Activated CD4-positive, alpha-beta T cell treated with anti-CD3 and anti-CD28 coated beads, Interleukin-2, amount 50 U/mL, for 24 hours (primary cell): ENCODE measurements at places on chromosomes 5 and 9.

- DNase-seq = no peak
Observed at GRCh38 chr9:23850690-23851629, 24.9 kb upstream of the ELAVL2 start.

DNA sequence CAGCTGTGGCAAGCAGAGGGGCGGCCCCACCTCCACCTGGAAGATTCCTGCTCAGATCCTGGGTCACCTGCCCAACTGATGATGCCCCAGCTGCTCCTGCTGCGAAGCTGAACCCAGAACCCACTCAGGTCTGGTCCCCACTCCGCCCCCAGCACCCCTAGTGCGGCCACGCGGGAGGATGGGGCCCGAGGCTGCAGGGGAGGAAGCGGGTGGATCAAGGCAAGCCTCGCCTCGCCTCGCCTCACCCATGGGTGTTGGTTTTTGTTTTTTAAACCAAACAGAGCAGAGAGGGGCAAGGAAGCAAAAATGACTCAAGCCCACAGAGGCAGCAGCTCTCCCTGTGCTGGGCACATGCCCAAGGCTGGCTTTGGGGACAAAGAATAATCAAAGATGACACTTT is 23.2 kb downstream of the ABO start:
- no peak for DNase-seq

DNA sequence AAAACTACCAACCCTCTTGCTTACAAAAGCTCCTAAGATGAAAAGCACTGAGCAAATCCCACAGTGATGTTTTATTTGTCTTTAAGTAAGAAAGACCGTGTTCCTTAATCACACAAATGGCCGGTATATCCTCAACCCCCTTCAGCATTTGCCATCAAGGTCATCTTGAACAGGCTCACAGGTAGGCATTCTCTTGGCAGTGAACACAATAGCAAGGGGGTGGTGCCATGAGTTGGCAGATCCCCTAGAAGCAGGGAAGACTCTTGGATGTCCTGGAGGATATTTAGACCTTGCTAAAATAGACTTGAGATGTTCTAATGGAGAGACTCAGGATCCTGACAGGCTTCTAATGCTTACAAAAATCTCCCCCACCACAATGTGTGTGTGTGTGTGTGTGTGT is 323.0 kb downstream of the SPOCK1 start:
- DNase-seq = no peak

DNA sequence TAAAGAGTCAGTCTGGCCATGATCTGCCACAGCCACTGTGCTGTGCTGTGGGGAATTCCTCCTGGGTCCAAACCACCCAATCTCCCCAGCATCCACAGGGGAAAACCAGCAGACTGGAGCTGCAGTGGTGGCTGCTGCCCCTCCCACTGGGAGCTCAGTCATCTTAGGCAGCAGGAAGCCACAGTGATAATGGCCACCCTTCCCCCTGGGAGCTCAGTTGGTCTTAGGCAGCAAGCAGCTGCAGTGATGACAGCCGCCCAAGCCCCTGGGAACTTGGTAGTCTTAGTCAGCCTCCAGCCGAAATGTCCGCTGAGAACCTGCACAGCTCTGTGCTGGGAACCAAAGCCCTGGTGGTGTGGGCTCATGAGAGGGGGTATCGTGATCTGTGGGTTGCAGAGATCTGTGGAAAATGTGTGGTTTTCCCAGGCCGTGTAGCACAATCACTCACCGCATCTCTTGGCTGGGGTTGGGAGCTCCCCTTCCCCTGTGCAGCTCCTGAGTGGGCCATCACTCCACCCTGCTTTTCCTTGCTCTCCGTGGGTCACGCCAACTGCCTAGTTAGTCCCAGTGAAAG is 38.4 kb upstream of the SMIM15 start:
- no peak for DNase-seq

DNA sequence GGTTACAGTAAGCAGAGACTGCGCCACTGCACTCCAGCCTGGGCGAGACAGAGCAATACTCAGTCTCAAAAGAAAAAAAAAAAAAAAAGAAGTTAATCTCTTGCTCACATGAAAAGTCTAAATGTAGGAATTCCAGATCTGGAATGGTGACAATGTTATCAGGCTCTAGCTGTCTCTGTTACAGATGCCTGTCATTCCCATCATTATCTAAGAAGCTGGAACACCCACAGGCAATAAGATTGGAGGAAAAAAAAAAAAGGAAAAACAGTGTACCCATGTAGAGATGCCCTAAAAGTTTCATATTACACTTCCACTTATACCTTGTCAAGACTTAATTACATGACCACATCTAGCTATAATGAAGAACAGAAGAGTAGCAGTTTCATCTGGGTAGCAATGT is 38.2 kb downstream of the PTBP3 start:
- DNase-seq = no peak

DNA sequence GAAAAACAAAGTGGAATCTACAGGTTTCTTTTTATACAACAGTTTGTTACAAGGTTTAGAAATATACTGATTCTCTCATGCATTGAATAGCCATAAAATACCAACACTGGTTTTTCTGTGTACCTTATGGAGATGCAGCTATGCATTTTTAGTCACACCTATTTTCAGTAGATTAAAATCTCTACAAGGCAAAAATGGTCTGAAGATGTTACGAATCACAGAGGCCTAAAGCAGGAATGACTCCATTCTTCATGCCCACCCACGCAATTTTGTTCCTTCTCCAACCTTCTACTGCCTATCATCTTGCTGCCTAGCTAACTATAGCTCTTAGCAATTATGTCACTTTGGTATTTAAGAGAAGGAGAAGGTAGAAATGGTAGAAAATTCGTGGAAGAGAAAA is 9.9 kb downstream of the PLK2 start:
- DNase-seq = no peak

- DNase-seq = no peak
Observed at GRCh38 chr5:170488570-170488969, 15.2 kb upstream of the KCNIP1 start.

DNA sequence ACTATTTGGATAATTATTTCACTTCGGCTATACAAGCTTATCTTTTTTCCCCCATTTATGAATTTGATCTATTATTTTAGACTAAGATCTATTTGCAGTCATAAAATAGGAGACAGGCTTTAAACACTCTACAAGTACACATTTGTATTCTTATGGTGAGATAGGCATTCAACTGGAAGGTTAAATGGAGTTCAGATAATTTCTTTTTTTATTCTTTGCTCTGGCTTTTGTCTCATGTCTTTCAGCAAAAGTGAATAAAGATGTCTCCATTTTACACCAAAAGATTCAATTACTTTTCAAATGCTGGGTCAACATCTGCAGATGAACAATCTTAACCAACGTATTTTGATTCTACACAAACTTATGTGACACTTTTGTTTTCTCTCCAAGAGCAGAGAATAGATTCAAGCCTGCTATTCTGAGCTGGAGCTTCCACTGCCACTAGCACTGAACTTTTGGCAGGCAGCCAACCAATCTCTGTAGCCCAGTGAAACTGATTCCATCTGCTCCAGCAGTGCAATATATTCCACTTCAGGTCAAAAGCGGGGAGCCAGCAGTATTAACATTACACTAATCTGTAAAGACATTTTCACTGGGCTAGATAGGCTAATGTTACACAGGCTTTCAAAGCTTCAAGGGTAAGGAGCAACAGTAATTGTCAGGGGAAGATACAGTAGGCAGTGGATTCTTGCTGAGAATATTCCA is 452.0 kb upstream of the ZNF608 start:
- DNase-seq = no peak

- no peak for DNase-seq
Observed at GRCh38 chr5:110477911-110478310, 248.6 kb downstream of the TMEM232 start.

- DNase-seq = no peak
Observed at GRCh38 chr5:135171336-135171735, 137.3 kb upstream of the PITX1 start.

- DNase-seq = no peak
Observed at GRCh38 chr9:121582641-121583040, 68.8 kb upstream of the DAB2IP start.

- no peak for DNase-seq
Observed at GRCh38 chr9:95669253-95669652, 152.5 kb upstream of the PTCH1 start.

GRCh38 chr9:98342098-98342819 is 86.8 kb upstream of the TBC1D2 start:
- no peak for DNase-seq

DNA sequence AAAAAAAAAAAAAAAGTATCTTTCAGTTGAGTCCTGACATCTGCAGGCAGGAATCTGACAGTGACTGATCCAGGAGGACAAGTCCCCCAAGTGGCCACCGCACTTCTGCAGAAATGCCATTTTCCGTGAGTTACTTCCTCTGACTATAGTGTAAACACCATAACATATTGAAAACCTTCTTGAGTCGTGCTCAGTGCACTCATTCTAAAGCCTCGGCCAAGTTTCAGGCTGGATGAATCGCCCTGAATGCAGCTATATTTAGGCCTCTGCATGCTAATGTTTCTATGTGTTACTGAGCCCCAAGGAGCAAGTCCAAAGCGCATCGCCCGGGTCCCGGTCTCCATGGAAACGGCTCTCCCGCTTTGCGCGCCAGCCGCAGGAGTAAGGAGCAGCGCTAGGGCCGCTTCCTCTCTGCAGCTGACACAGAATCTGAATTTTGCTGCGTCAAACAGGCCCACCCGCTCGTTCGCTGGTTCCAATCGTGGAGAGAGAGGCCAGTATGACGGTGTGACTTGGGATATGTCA is 335.4 kb downstream of the MSX2 start:
- DNase-seq = no peak

DNA sequence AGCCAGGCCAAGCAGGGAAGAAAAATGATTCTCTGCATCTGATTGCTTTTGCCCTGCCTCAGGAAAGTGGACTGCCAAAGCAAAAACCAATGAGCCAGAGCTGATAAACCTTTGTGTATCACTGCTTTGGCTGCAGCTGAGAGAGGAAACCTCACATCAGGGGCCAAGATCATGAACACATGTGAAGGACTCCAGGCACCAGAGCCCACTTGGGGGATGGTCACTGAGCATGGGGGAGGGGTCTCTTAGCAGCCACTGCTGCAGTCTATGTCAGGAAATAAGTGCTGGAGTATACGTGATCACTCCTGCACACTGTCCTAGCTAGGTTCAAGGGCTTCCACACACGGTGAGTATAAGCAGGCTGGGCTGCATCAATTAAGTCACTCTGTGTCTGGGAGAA is 229.9 kb downstream of the SPOCK1 start:
- DNase-seq = no peak

DNA sequence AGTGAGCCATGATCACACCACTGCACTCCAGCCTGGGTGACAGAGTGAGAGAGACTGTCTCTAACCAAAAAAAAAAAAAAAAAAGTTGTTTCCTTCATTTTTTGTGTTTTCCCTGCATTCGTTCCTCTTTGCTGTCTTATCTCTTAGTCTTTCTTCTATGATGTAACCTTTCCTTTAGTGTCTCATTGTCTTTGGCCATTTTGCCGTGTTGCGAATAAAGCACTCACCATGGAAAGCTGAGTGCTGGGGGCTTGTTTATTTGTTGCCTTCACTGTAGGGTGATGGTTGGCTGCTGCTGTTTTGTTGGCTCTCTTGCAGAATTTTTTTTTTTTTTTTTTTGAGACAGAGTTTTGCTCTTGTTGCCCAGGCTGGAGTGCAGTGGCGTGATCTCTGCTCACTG is 7.7 kb downstream of the EHMT1 start:
- no peak for DNase-seq

- DNase-seq = no peak
Observed at GRCh38 chr9:31588006-31588405, 796.4 kb upstream of the ACO1 start.

DNA sequence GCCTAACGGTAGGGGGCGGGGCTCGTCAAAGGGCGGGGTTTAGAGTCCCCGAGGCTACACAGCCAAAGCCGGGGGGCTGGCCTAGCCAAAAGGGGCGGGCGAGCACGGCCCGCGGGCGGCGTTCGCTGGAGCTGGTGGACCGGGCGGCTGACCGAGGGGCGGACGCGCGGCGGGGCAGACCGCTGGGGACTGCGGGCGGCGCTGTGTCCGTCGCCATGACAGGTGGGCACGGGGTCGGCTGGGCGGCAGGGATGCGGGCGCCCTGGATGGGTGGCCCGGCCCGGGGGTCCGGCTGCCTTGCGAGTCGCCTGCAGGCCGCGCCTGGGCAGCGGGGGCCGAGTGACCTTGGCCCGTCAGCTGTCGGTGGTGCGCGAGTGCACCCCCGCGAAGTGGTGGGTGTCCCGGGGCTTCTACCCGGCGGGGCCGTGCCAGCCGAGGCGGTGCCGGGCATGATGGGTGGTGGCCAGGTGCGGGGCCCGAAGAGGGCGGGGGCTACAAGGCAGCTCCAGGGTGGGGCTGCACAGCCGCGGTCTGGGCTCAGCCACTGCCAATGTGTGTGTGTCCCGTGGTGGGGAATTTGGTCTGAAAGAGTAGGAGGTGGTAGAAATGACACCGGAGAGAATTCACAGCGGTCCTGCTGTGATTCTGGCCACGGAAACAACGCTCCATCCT is at the start of gene CARD19:
CARD19 (plus strand) TSS at position 87 of the 672 bp plus-strand sequence; CDS start at position 216, 129 bp downstream.
- DNase-seq = peak; percentile 100

GRCh38 chr5:172807766-172808311 is 26.2 kb upstream of the ERGIC1 start:
- no peak for DNase-seq

DNA sequence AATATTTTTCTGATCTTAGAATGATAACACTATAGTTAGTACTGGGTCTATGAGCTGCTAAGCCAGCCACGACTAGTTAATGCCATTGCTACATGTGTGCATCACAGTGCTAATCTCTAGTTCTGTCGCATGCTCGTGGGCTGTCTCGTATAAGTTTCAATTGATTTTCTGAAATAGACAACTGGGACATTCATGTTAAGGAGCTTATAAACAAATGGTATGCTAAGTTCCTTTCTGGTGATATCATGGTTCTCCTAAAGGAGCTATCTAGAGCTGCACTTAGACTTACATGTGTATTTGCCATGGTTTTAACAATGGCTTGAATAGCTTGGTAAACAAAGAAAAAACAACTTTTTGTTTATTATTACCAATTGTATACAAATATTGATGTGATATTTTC is 46.2 kb downstream of the F2RL2 start:
- no peak for DNase-seq

DNA sequence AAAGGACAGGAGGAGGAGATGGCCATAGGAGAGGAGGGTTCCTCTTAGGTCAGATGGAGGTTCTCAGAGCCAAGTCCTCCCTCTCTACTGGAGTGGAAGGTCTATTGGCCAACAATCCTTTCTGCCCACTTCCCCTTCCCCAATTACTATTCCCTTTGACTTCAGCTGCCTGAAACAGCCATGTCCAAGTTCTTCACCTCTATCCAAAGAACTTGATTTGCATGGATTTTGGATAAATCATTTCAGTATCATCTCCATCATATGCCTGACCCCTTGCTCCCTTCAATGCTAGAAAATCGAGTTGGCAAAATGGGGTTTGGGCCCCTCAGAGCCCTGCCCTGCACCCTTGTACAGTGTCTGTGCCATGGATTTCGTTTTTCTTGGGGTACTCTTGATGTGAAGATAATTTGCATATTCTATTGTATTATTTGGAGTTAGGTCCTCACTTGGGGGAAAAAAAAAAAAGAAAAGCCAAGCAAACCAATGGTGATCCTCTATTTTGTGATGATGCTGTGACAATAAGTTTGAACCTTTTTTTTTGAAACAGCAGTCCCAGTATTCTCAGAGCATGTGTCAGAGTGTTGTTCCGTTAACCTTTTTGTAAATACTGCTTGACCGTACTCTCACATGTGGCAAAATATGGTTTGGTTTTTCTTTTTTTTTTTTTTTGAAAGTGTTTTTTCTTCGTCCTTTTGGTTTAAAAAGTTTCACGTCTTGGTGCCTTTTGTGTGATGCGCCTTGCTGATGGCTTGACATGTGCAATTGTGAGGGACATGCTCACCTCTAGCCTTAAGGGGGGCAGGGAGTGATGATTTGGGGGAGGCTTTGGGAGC is 3.1 kb downstream of the EGR1 start:
- no peak for DNase-seq
